Vein endothelial cell (primary cell): ENCODE measurements at places on chromosomes 7 and 10. TPM values are rescaled to one million over a fixed set of nuclear protein-coding genes. Genes with fewer than 3 reads are reported as not detected.

Gene MGAM2
- not detected in 2 replicates for total RNA-seq

Gene MMP21
- 0.10 and 0.33 TPM in 2 replicates for total RNA-seq

Gene RNF148
- total RNA-seq = 1.3 and 1.6 TPM in 2 replicates

Gene NME8
- total RNA-seq = not detected in 2 replicates

Gene FXYD4
- total RNA-seq = not detected in 2 replicates
